ENCODE measurements at places on chromosomes 6 and 20.

- peak; percentile 21 for DNase-seq
Measured at GRCh38 chr20:17505636-17506517, 25.3 kb downstream of the BFSP1 start.

- DNase-seq, result no peak
Measured at GRCh38 chr20:58700823-58701222, 8.2 kb downstream of the NPEPL1 start.

DNA sequence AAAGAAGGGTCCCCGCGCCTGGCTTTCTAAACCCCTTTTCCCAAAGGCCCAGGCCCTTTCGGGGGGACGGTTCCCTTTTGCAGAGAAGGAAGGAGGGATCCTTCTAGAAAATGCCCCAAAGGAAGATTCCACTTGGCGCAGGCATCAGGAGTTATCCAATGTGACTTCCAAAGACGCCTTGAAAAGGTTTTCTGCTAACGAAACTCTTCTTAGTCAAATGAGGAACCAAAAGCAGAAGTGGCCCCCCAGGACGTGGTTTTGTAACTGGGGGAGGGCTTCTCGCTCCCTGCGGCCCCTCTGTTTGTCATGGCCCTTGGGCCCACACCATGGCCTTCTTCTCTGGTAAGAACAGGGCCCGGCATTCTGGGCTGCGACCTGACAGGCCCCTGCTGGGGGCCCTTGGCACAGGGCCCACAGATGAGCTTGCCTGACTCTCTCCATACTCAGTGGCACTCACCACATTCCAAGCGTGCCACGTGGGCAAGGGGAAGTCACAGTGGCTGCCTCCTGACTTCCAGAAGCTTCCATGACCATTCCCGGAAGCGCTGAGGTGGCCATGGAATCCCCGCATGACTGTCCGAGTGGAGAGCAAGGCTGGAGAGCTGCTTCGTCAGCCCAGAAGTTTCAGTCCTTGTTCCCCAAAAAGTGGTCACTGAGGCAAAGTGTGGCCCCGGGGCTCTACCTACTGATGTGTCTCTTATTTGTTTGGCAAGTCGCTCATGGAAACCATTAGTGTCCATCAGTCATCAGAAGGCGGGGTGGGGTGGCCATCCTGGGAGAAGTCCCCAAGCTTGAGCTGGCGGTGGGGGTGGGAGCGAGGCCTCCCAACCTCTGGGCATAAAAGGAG lies 834 bp upstream of the CTSZ start:
- DNase-seq, result no peak

DNA sequence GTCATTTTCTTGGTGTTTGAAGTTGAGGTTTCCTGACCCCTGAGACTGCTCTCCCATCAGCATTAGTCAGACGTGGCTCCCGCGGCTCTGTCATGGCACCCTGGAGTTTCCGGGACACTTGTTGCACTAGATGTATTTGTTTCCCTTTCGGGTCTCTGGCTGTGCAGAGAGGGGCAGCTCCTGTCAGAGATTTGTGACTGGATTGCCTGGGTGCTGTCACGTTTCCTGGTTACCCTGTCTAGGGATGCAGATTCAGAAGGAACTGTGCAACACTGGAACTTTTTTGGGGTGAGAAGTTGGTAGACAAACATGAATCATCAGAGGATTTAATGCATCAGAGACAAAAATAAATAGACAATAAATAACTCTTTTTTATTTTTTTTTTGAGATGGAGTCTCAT lies 431.8 kb upstream of the MAN1A1 start:
- no peak for DNase-seq

DNA sequence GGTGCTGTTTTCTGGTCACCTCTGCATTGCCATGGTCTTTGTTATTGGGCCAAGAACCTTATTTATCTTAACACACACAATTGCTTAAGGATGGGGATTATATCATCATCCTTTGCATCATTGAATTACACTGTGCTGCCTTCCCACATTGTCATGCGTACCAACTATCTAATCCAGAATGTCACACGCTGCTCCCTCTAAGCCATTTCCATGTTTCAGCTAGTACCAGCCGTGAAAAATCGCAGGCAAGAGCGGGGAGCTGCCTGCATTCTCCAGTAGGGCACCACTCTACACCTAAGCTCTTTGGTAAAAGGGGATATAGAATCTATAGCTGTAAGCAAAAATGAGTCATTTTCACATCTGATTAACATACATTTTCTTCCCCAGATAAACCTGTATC lies 277.0 kb downstream of the PRL start:
- DNase-seq, result no peak

DNA sequence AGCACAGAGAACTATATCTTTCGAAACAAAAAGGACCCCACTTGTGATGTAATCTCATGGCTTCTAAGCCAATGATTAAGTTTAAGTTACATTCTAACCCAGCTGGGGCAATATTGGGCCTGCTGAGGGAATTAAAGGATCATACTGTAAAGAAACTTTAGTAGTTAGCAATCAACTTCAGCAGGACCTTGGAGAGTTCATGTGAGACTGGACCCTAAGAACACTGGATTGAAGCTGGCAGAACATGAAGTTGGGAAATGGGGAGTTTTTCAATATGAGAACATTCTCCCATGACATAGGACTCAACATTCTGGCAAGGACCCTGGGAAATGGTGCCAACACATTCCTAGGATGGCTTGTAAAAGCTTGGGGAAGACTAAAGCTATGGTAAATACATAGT lies 516.2 kb downstream of the PKHD1 start:
- DNase-seq, result no peak

GRCh38 chr6:6713657-6714056 lies 125.1 kb downstream of the LY86 start:
- no peak for DNase-seq

GRCh38 chr20:32386091-32386490 lies 28.0 kb downstream of the ASXL1 start:
- no peak for DNase-seq

Data from HepG2 (cell line).